Thyroid gland (tissue), 4 donors: ENCODE measurements at places on chromosomes 7 and 10.

- DNase-seq, result no peak
Measured at GRCh38 chr7:142111499-142111898, at the start of gene MGAM2. Gene MGAM2, plus strand, starts transcription at chr7:142111718. Its CDS starts 5,156 bp downstream, at chr7:142116874.

DNA sequence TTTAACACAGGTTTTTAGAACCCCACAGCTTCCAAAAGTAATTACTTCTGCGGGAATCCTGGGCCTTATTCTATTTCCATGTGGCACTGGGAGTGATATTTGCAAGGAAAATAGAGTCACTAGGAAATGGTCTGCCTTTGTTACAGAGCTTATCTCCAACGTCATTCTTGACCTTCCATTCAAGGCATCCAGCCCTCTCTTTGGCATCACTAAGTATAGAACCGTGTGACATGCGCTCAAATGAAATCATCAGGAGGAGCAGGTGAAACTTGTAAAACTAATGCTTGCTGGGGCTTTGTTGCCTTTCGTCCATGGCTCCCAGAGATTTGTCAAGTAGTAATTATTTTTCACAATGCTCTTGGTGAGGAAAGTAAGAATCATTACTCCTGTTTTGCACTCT, 73.4 kb downstream of the PAPSS2 start:
- DNase-seq, result no peak

DNA sequence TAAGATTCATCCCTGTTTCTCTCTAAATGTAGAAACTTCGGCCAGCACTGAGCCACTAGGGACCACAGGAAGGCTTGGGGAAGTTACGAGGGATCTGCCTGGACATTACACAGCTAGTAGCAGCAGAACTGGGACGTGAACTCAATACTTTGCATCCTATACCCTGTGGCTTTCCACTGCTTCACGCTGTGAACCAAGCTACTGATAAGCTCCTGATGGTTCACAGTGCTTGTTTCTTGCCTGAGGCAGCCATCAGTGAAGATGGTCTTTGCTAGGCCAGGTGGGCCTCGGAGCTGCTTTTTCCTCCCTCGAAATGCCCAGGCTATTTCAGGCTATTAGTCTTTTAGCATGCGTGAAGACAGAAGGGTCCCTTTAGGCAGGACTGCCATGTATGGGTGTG, 132.7 kb downstream of the SH3PXD2A start:
- DNase-seq, result no peak

DNA sequence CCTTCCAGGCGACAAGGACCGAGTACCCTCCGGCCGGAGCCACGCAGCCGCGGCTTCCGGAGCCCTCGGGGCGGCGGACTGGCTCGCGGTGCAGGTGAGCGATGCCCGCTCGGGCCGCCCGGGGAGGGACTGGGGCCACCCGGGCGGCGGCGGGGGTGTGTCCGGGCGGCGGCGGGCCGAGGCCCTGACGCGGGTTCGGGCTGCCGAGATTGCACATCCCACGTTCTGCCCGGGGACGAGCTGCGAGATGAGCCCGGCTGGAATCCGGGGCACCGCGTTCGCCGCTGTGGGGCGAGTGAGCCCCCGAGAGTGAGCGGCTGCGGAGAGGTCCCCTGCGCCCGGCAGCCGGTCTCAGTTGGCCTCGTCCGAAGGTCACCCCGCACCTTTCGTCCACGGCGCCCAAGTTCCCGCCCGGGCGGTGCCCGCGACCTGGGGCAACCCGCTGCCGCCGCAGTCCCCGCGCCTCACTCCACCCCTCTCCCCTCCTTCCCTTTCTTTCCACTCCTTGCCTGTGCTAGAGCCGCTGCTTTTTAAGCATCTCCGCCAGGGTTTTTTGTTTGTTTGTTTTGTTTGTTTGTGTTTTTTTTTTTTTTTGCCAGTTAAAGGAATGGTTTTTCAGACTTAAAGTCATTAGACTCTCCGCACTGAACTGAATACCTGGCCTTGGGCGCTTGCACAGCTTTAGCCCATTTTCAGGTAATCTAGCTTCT, 515 bp downstream of the RALA start:
- DNase-seq, result peak; percentile 31

DNA sequence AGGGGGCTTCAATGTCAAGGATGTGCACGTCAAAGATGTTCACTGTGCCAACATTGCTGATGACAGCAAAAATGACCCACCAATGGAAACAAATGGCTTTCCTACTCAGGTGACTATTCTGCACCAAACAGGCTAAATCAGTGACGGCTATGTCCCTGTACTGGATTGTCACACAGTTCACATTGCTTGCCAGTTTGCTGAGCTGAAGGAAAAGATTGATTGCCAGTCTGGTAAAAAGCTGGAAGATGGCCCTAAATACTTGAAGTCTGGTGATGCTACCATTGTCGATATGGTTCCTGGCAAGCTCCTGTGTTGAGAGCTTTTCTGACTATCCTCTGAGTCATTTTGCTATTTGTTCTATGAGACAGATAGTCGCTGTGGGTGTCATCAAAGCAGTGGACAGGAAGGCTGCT, 202.2 kb upstream of the ETV1 start:
- no peak for DNase-seq

- peak; percentile 3 for DNase-seq
Measured at GRCh38 chr10:113753020-113753692, 1.7 kb downstream of the PLEKHS1 start.

GRCh38 chr7:80480566-80480965, 31.3 kb downstream of the GNAT3 start:
- DNase-seq, result no peak

GRCh38 chr10:87928996-87929395, 65.6 kb downstream of the PTEN start:
- DNase-seq, result no peak

- DNase-seq, result no peak
Measured at GRCh38 chr7:19161671-19162070, 16.4 kb upstream of the FERD3L start.

- no peak for DNase-seq
Measured at GRCh38 chr7:93245525-93246432, 13.6 kb downstream of the VPS50 start.

DNA sequence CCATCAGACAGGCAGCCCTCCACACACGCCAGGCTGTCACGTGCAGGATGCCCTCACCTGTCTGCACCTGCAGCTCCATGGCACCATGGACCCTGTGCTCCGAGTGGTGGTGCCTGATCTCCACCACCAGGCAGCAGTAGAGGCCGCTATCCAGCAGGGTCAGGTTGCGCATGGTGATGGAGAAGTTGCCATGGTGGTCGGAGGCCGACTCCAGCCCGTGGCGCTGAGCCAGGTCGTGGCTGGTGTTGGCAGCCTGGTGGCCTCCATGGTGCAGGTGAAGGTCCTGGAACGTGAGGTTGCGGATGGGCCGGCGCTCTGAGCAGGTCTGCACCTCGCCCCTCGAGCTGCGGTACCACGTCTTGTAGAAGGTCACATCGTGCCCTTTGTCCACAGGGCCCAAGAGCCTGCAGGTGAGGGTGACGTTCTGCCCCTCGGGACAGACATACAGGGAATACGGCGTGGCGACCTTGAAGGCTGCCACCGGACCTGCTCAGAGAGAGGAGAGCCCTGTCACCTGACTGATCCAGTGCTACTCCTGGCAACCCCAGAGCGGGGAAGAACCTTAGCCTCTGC, 11.7 kb downstream of the VSIR start:
- no peak for DNase-seq

- no peak for DNase-seq
Measured at GRCh38 chr10:131094527-131095312, 216.8 kb downstream of the TCERG1L start.

DNA sequence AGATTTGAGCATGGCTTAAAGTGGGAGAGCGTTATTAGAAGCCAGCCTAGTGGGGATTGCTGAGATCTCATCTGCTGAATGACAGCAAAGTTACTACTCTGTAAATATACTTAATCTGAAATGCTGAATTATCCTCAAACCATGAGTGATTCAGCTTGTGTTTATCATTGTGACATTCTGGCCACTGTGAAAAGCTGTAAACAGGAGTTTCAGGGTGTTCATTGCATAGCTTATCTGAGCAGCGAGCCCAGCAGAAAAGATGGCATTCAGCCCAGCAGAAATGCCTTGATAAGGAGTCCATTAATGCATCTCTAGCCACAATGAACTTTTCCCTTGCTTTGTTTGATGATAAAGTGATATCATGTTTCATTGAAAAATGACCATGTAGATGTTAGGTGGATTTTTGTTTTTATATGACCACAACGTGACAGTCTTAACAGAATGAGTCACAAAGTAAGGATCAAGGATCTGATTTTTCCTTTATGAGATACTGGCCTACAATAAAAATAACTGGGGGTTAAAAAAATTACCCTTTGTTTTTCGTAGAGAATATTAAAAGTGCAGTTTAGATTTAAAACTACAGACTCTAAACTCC, 7.8 kb downstream of the TES start:
- DNase-seq, result no peak

DNA sequence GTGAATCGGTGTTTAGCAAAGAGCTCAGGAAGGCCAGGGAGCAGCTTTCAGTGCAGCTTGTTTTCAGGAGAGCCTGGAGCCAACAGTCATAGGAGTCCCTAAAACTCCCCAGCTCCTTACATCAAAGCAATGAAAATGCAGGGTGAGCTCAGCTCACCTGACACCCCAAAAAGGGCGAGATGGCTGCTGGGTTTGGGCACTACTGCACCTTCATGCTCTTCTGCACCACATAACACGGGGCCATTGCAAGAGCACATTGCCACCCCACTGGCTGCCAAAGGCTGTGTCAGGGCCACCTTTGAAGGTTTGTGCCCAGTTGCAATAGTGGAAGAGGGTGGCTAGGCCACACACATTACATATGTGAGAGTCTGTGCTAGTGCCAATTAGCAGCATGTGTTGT, 25.0 kb upstream of the FRMD4A start:
- DNase-seq, result no peak

DNA sequence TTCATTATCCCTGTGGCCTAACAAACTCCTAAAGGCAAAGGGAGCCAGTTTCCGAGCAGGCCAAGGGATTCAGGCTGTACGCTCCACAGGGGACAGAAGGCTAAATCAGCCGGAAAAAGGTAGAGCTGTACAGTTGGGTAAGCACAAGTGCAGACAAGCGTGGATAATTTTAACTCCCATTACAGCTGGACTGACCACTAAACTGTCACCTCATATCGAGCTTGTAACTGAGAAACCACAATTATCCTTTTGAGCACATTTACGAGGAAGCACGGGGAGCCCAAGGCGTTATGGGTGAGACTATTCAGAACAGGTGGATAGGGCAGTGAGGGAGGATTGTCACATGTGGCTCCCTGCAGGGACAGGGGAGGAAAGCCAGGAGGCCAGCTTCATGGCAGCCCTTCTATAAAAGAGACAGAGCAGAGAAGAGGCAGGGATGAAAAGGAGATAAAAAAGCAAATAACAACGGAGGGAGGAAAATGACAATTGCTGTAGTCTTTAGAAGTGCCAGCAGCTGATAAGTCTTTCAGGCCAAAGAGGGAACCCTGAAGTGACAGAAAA, 288.0 kb downstream of the FGFR2 start:
- DNase-seq, result peak; percentile 58

GRCh38 chr10:114337510-114338462, 66.5 kb downstream of the AFAP1L2 start:
- DNase-seq, result no peak

DNA sequence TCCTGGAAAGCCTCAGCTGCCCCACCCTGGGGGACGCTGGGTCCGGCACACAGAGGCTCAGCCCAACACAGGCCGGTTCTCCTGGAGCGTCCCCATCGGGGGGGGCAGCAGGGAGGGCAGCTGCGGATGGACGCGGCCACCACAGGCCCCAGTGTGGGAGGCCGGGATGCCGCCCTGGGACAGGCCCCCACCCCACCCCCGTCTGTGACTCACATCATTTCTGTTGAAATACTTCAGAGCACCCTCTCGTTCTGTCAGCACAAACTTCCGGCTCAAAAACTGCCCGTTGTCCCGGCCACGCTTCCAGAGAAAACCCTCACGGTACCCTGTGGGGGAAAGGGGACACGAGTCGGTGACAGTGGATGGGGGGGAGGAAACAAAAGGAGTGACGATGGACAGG, 28.5 kb downstream of the GET4 start:
- DNase-seq, result no peak

DNA sequence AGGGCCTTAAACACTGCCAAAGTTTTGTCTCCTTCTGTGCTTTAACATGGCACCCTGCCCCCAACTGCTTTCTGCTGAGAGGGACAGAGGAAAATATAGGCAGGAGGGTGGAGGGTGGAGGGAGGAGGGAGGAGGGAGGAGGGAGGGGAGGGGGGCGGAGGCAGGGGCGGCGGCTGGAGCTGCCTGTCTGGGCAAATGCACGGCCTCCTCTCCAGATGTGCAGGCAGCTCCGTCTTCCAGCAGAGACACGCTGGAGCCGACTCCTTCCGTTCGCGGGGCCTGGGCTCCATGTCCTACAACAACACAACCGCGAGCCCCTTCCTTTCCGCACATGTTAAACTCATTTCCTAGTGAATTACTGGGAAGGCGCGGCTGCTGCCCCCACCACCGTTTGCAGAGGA, 14.2 kb downstream of the EBF3 start:
- no peak for DNase-seq

GRCh38 chr7:41847606-41848005, 144.7 kb upstream of the INHBA start:
- no peak for DNase-seq

DNA sequence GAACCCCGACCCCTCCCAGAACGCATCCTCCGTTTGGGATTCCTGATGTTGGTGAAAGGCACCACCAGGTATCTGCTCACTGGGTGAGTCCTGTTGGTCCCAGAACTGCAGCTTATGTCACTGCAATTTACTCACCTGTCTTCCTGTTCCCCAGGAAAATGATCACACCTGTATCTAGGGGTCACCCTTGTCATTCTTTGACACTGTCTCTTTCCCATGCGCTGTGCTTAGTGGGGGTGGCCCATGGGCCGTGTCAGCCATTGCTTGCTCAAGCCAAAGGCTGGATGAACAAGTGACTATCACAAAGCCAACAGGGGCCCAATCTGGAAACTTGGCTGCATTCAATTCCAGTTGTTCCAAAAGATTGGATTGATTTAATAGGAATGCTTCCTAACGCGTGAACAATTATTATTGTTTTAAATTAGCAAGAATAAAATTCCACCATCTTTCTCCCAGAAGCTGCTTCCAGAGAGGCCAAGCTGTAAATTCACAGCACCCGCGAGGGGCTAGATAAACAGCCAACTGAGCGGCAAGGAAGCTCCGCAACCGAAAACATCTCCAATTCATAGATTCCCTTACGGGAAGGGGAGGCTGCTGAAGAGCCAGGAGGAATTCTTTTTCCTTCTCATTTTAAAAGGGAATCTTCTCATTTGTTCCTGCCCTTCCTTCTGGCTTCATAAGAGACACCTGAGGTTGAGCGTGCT, 134.8 kb upstream of the ZMIZ1 start:
- no peak for DNase-seq

GRCh38 chr7:18693406-18693805, 197.9 kb downstream of the HDAC9 start:
- peak; percentile 8 for DNase-seq
